ENCODE measurements at places on chromosomes 2 and 18.
A peak's percentile ranks its signal among the peaks of the same experiment; 100 is the strongest.

DNA sequence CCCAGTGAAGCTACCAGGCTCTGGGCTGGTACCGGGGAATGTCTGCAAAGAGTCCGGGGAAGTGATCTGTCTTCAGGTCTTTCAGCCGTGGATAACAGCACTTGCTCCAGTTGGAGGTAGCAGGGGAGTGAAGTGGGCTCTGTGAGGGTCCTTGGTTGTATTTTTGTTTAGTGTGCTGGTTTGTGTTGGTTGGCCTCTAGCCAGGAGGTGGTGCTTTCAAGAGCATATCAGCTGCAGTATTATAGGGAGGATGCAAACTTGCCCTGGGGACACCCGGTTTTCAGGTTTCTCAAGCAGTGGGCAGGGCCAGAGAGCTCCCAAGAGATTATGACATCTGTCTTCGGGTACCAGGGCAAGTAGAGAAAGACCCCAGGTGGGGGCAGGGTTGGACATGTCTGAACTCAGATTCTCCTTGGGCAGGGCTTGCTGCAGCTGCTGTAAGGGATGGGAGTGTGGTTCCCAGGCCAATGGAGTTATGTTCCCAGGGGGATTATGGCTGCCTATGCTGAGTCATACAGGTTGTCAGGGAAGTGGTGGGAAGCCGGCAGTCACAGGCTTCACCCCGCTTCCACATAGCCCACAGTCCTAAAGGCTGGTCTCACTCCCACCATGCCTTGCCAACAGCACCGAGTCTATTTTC, 34.4 kb downstream of the ACAA2 start:
- no peak for DNase-seq

DNA sequence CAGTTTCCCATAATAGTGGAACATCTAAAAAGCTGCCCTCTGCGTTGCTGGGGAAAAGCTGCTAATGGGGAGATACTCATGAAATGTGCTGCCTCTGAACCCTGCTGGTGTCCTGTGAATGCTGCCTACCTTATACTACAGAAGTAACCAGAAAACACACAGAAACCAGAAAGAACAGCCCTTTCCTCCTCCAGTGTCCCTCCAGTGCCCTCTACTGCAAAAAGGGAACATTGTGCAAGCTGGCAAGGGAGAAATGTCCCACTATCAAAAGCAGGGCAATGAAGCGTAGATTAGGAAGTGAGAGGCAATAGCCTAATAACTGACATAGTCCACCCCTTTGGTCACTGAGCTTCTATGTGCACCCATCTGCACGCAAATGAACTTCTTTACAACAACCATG, 162.7 kb upstream of the ETAA1 start:
- DNase-seq, result no peak

DNA sequence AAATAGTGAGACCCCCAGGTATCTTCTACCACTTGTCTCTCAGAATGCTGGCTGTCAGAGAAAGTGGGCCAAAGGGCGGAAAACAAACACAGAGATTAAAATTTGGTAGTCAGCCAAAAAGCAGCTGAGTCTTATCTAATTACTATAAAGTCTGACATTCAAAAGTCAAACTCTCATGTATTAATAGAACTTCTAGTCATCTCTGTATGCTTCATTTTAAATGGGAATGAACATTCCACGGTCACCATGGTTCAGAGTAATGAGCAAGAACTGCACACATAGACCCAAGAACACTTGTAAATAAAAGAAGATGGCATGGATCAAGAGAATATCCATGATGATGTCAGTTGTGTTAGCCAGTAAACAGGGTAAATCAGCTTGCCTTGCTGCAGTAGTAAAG, 1267.0 kb upstream of the CHAC2 start:
- no peak for DNase-seq

DNA sequence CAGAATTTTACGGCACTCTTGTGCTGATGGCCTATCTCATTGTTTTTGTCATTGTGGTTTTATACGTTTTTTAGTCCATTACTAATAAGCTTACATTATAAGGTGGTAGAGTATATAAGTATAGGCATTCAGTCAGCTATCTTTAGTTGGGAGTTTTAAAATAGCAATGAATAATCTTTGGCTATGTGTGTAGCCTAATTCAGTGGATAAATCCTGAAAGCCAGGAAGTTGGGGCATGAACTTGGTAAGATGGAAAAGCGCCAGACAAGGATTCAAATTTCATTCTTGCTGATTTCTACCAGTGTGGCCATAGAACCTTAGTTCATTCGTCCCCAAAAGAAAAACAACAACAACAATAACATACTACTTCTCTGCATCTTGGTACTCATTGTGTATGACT, 31.2 kb downstream of the EPC2 start:
- DNase-seq, result no peak

DNA sequence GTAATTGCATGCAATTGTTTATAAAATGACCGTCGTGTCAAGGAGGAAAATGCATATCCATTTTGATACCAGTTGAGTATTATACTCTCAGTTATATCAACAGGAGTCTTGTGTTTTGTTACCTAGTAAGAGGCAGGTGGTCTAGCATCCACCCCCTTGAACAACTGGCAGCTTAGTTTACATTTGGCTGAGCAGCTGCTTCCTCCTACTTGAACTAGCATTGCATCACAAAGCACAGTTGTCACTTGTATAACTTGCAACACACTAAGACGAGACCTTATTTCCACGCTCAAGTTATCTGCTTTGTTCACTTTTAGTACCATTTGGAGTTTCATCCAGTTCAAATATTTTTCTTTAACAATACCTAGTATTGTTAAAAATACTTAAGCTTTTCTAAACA, 75.4 kb upstream of the UBE2E3 start:
- DNase-seq, result no peak

- no peak for DNase-seq
Observed at GRCh38 chr2:217987391-217987790, 15.4 kb downstream of the TNS1 start.

DNA sequence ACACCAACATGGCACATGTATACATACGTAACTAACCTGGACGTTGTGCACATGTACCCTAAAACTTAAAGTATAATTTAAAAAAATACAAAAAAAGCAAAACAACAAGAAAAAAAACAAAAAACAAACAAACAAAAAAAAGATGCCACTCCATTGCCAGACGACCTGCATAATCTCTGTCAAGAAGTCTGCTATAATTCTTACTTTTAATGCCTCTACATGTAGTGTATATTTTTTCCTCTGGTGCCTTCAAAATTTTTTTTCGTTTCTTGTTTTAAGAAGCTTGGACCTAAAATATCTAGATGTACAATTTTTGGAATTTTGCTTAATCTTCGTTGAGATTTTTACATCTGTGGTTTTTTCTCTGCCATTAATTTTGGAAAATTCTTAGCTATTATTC, 235.6 kb upstream of the ZNF521 start:
- no peak for DNase-seq

DNA sequence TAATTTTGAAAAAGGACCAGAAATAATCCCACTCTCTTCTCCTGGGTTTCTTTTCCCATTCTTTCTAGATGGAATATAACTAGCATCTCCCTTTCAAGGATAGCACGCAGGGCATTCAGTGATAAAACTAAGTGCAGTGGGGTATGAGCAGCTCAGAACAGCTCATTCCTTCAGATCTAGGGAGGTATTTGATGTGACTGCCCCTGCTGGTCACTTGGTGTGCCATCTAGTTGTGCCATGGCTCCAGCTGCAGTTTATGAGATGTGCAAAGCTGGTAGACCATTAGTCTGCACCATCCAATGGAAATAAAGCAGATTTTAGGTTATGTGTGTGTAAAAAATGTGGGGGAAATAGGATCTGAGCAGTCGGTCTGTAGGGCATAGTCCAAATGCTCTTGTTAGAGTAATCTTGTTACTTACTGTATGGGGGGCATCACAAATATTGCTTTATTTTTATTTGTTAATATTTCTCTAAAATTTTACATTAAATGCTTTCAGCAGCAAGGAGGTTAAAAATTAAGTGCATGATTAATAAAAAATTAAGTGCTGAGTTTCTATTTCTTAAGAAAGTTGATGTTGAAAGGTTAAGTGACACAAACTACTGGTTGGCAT, 38.9 kb downstream of the CTAGE1 start:
- DNase-seq, result no peak

GRCh38 chr18:37729716-37730115, 164.1 kb upstream of the CELF4 start:
- no peak for DNase-seq

GRCh38 chr2:215499331-215499730, 63.5 kb upstream of the FN1 start:
- no peak for DNase-seq

- DNase-seq, result no peak
Observed at GRCh38 chr2:173249661-173250641, 104.7 kb upstream of the CDCA7 start.

- DNase-seq, result no peak
Observed at GRCh38 chr2:66301022-66301766, 133.7 kb upstream of the MEIS1 start.

DNA sequence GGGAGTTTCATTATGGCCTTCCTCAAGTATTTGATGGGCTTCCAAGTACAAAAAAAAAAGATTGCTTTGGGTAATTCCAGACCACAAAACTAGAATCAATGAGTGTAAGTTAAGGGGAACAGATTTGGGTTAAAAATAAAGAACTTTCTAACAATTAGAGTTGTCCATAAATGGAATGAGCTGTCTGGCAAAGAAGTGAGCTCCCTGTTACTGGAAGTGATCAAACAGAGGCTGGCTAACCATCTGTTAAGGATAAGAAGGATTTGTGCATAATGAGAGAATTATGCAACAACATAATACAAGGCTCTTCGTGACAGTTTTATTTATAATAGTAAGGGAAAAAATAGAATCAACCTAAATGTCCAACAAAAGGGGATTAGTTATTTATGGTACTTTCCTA, 44.6 kb upstream of the ACVR1 start:
- no peak for DNase-seq

- peak; percentile 82 for DNase-seq
Observed at GRCh38 chr18:74147779-74148542, at the start of the genes FBXO15 and TIMM21. TSS of gene FBXO15 (minus strand) at chr18:74147834. CDS start at chr18:74147785, 49 bp downstream. TSS of gene TIMM21 (plus strand) at chr18:74148523. CDS start at chr18:74148809, 286 bp downstream.

DNA sequence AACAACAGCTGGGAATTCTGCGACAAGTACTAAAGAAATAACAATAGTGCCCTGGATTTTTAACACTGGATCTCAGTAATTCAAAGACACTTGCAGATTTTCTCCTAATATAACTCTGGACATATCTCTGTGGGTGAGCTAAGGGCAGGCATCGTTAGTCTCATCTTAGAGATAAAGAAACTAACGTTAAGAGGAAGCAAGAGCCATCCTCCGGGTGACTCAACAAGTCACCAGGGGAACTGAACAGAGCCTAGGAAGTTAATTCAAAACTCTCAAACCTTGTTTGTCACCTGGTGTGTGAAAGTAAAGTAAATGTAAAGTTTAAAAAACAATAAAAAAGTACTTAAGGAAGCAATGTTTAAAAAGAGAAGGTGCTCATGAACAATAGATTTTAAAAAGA, 41.6 kb upstream of the NRP2 start:
- DNase-seq, result no peak

DNA sequence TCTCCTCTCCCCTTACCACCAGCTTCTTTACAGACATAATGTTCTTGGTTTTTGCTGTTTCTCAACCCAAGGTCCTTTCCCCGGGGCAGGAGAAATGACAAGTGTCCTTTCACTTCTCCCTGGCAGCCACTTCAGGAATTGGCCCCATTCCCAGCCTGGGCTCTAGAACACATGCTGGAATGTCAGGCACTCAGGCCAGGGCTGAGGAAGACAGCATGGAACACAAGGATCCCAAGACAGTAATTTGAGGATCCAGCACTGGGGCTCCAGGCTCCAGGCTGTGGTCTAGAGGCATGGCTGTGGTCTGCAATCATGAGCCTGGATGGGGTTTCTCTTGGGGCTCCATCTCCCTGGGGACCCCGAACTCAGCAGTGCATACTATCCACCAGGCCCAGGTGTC, 201.4 kb downstream of the CELF4 start:
- no peak for DNase-seq

All from GM18507 (cell line).